Renal cortex interstitium (tissue), 15 donors: ENCODE measurements at places on chromosomes 5 and 9.

- DNase-seq, result no peak
Observed at GRCh38 chr9:124576751-124577150, 69.6 kb upstream of the NR5A1 start.

GRCh38 chr5:140925806-140926442 lies at the start of gene PCDHAC1:
PCDHAC1 (plus strand) TSS chr5:140926299; CDS start chr5:140926893, 594 bp downstream.
- DNase-seq, result no peak

DNA sequence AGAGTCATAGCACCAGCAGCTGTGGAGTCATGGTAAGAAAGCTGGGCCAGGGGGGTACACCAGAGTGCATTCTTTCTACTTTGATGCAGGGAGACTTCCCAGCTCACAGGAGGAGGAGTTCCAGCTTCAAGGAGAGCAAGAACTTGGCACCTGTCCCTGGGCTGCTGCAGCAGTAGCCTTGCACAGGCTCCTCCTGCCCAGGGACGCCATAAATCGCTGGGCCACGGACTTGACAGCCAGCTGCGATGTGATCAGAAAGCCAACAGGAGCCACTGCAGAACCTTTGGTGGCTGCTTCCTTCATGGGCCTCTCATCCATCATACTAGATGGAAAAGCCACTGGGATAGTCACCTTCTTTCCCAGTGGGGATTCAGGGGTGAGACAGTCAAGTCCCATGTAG lies 234.7 kb downstream of the NMUR2 start:
- DNase-seq, result no peak

- no peak for DNase-seq
Observed at GRCh38 chr9:650362-650761, 191.1 kb upstream of the DMRT1 start.

GRCh38 chr5:135227064-135228022 lies 171.7 kb downstream of the MACROH2A1 start:
- DNase-seq, result no peak
